ENCODE measurements at places on chromosomes 2 and 18.

GRCh38 chr2:21519821-21520220 is 396.1 kb downstream of the TDRD15 start:
- no peak for DNase-seq

GRCh38 chr2:160478660-160479059 is 14.9 kb downstream of the RBMS1 start:
- no peak for DNase-seq

DNA sequence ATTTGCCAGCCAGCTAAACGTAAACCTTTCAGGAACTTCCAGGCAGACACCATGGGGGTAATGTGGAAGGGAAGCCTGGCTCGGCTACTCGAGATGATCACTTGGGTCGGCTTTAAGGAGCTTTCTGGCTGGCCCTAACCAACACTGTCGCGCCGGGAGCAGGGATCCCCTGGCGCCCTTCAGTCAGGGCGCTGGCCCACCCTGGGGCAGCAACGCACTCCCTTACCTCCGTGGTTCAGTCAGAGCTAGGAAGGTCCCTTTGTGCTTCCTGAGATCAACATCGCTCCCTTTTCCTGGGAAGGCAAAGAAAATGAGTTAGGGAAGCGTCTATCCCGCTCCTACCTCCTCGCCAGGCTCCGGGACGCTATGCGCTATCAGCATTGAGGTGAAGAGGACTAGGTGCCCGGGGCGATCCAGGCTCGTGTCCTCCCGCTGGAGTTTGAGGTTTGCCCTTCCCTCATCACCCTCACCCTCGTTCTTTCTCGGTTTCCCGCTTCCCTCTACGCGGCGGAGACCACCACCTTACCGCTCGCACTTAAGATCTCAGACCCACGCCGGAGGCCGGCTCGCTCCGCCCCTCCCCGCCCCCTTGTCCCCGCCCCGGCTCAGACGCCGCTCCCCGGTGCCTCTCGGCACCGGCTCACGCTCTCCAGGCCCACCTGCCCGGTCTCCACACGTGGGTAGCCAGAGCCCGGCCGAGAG is 449 bp upstream of the ATRAID start:
- DNase-seq = no peak

- no peak for DNase-seq
Measured at GRCh38 chr2:64841461-64841860, 147.7 kb upstream of the SLC1A4 start.

Data from AG10803 (cell line).